ENCODE measurements at places on chromosomes 4 and X. TPM values are rescaled to one million over a fixed set of nuclear protein-coding genes. Genes with fewer than 3 reads are reported as not detected.

The USP17L26 gene
- total RNA-seq, result not detected

The TMEM185A gene
- 19.3 TPM for total RNA-seq

The PF4V1 gene
- not detected for total RNA-seq

The TMPRSS11D gene
- total RNA-seq, result 208 TPM

The NDST4 gene
- not detected for total RNA-seq

- no peak overlapping the region for H3K27ac ChIP-seq
- DNase-seq, result no peak
- no peak overlapping the region for H3K4me3 ChIP-seq
- H3K4me1 ChIP-seq, result no peaks in the 10 kb centered on the region
Observed at GRCh38 chr4:101938836-101939235, 148.3 kb downstream of the BANK1 start.

DNA sequence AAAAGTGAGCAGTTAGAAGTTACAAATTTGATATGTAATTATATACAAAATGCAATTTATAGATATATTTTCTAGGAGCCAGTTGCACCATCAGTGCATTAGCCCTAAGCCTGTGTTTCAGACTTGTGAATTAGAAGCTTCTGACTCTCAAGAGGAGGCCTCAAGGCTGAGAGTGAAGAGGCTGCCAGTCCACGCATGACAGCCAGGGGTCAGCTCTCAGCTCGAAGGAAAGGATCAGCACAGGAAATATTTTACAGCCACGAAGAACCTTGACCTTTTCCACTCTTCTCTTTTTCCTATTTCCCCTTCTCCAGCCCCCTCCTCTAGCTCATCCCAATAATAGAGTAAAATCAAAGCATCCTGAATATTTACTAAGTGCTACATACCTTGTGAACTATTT lies 642.4 kb downstream of the TRIML1 start:
- no peaks in the 10 kb centered on the region for H3K4me1 ChIP-seq
- H3K27ac ChIP-seq, result no peak overlapping the region
- no peak for DNase-seq
- H3K36me3 ChIP-seq, result no peaks in the 10 kb centered on the region
- H3K4me3 ChIP-seq, result no peak overlapping the region
- H3K27me3 ChIP-seq, result no peaks in the 10 kb centered on the region

GRCh38 chrX:150487369-150488094 lies 80.9 kb upstream of the MTM1 start:
- no peak overlapping the region for H3K27ac ChIP-seq
- H3K4me1 ChIP-seq, result no peaks in the 10 kb centered on the region
- H3K4me3 ChIP-seq, result no peak overlapping the region
- DNase-seq, result no peak

DNA sequence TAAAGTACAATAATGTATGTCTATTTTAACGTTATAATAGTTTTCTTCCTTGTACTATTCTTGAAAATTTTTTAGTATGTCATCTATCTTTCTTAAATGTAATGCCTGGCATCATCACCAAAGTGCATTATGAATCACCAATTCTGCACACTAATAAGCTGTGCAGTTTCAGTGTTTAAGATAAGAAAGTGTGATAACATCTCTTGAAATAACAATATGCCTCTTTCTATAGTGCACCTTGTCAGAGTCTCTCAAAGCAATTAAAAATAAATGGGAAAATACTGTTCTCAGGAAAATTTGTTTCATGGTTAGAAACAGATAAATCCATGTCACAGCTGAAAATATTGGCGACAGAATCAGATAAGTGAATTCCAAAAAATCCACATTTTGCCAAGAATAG lies 457.4 kb upstream of the PCDH10 start:
- H3K4me3 ChIP-seq, result no peak overlapping the region
- no peaks in the 10 kb centered on the region for H3K4me1 ChIP-seq
- no peak for DNase-seq

GRCh38 chr4:4416981-4417380 lies 30.1 kb downstream of the NSG1 start:
- no peak overlapping the region for H3K4me3 ChIP-seq
- H3K27ac ChIP-seq, result no peak overlapping the region
- H3K36me3 ChIP-seq, result peaks cover 9% of the 10 kb centered on the region

- peaks cover 25% of the 10 kb centered on the region for H3K4me1 ChIP-seq
- peaks cover 4% of the 10 kb centered on the region for H3K27me3 ChIP-seq
- H3K36me3 ChIP-seq, result no peaks in the 10 kb centered on the region
- no peak overlapping the region for H3K4me3 ChIP-seq
- DNase-seq, result no peak
Observed at GRCh38 chr4:74367656-74368290, 2.8 kb downstream of the EREG start.

GRCh38 chrX:69150281-69150960 lies 14.8 kb downstream of the PJA1 start:
- H3K36me3 ChIP-seq, result no peaks in the 10 kb centered on the region
- no peaks in the 10 kb centered on the region for H3K27me3 ChIP-seq
- H3K4me3 ChIP-seq, result no peak overlapping the region
- no peaks in the 10 kb centered on the region for H3K4me1 ChIP-seq
- no peak overlapping the region for H3K27ac ChIP-seq

DNA sequence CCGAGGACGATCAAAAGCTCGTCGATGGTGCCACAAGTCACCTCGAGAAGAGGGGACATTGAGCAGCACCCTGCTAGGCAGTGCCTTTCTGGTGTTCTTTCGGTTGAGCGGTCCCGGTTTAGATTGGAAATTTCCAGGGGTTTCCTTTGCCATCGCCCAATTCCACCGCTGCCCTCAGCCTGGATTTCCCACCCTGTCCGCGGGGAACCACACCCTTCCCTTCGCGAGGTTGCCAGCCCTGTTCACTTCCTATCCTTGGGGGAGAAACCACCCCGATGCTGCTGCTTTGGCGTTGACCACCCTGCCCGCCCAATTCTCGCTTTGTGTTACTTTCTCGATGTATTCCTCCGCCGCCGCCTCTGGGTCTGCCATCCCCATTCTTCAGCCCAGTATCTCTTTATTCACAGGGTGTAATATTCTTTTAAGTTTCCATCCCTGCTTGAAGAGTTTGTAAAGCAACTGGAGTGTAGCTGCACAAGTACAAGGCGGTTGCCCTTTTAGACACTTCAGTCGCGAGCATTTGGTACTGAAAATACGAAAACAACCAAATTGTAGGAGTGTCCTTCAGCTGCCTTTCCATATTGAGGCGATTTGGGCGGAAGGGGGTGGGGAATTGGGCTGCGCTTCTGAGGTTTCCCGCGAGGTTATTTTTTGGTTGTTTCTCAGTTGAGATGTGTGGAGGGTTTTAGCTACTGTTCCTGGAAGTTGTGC lies 1.1 kb downstream of the OGT start:
- no peaks in the 10 kb centered on the region for H3K4me1 ChIP-seq
- H3K27ac ChIP-seq, result peak overlapping the region; percentile 89
- peak overlapping the region; percentile 74 for H3K4me3 ChIP-seq

All from esophagus squamous epithelium (tissue), 5 donors.